Tongue (tissue), 3 donors: ENCODE measurements at places on chromosomes 11 and 22. TPM values are rescaled to one million over a fixed set of nuclear protein-coding genes. Genes with fewer than 3 reads are reported as not detected.

FADS1 gene
- total RNA-seq, result 17.8 TPM

RIN1 gene
- 7.1 TPM for total RNA-seq

PNPLA3 gene
- total RNA-seq, result 0.51 TPM

C11orf97 gene
- total RNA-seq, result not detected

TNNT3 gene
- 5,696 TPM for total RNA-seq

PCNX3 gene
- 15.8 TPM for total RNA-seq

CSF2RB gene
- 4.1 TPM for total RNA-seq

PAMR1 gene
- 63.2 TPM for total RNA-seq

MUC15 gene
- 3.2 TPM for total RNA-seq

RFPL2 gene
- not detected for total RNA-seq

ABCC8 gene
- total RNA-seq, result 7.8 TPM

NLRP14 gene
- total RNA-seq, result 0.21 TPM

LRRC32 gene
- 22.1 TPM for total RNA-seq

NEFH gene
- total RNA-seq, result 0.62 TPM

MTCH2 gene
- total RNA-seq, result 44.9 TPM

OR51B2 gene
- total RNA-seq, result 1.0 TPM

MOV10L1 gene
- total RNA-seq, result 1.0 TPM

GVQW3 gene
- total RNA-seq, result 3.8 TPM
